ENCODE measurements at places on chromosomes 2 and 18.

DNA sequence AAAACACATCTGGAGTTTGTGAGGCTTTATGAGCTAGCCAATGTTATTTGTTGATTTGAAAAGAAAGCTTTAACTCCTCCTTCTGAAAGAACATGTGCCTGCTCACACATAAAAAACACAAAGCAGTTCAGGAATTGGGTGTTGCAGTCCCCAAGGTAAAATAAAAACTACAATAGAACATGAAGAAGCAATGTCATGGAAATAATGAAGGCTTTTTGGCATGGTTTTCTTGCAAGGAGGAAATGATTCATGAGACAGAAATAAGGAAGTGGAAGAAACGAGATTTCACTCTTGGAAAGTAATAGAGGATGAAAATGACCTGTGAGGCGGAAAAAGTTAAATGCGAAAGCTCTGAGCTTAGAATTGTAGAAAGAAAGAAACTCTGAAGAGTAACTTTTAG is 81.1 kb downstream of the TRIB2 start:
- DNase-seq: peak; percentile 79

GRCh38 chr2:39188960-39189494 is 54.7 kb downstream of the CDKL4 start:
- DNase-seq: no peak

DNA sequence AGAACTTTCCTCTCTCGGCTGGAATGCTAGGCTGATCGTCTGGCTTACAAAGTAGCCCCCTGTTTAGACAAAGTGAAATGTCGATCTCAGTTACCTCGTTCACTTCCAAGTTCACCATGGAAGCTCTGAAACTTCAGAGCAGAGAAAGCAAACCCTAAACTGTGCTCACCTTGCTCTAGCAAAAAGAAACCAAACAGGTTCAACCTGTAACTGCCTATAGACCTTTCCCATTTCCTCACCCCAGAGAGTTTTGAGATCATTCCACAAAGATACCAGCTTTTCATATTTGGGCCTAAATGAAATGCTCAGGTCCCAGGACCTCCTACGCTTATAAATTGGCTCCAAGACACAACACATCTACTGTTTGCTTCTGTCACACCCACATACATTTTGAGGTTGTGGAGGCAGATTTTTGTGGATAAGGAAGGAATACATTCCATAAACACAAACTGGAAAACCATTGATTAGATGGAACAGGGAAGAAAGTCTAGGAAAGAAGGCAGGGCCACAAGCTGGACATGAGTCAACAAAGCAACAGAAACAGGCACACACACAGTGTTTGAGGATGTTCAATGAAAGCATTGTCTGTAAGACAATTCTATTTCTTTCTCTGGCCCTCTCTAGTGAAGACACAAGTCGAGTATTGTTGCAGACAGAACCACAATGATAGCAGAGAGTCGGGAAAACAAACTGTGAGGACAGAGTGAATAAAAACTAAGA is 52.8 kb upstream of the TGIF1 start:
- no peak for DNase-seq

GRCh38 chr2:131584380-131584779 is 56.7 kb downstream of the CCDC74A start:
- no peak for DNase-seq

- no peak for DNase-seq
Observed at GRCh38 chr2:105397025-105397722, 1.7 kb downstream of the FHL2 start.

GRCh38 chr2:226431288-226431948 is 368.2 kb downstream of the IRS1 start:
- DNase-seq: peak; percentile 92

All from fibroblast of skin of right biceps (primary cell).